ENCODE measurements at places on chromosomes 3 and 15.
A peak's percentile ranks its signal among the peaks of the same experiment; 100 is the strongest.

DNA sequence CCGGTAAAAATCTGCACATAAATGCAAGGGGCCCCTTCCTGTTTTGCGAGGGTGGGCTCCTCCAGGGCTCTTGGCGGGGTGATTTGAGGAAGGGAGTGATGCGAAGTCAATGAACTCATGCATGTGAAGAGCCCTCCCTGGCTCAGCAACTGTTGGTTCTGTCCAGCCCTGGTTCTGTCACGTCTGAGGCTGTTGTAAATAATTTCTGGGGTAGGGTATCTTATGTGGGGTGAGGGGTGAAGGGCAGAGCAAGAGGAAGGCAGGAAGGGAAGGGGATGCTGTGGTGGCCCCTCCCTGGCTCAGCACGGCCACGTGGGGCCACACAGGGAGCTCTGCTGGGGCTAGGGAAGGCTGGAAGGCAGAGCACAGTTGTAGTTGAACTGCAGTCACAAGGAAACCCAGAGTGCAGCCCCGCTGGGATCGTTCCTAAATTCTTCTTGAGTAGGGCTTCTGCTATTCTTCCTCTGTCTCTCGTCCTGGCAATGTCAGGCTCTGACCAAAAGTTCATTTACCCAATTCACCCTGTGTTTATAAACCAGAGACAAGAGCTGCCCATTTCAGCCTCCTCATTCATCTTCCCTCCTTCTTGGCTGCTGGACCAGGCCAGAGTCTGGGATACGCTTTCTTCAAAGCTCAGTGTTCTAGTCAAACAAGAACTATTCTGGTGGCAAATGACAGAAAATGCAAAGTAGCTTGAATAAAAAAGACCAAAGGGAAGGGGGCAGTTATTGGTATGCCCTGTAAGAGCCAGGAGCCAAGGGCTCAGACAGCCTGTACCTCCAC lies 14.8 kb upstream of the TOPBP1 start:
- DNase-seq, result no peak

DNA sequence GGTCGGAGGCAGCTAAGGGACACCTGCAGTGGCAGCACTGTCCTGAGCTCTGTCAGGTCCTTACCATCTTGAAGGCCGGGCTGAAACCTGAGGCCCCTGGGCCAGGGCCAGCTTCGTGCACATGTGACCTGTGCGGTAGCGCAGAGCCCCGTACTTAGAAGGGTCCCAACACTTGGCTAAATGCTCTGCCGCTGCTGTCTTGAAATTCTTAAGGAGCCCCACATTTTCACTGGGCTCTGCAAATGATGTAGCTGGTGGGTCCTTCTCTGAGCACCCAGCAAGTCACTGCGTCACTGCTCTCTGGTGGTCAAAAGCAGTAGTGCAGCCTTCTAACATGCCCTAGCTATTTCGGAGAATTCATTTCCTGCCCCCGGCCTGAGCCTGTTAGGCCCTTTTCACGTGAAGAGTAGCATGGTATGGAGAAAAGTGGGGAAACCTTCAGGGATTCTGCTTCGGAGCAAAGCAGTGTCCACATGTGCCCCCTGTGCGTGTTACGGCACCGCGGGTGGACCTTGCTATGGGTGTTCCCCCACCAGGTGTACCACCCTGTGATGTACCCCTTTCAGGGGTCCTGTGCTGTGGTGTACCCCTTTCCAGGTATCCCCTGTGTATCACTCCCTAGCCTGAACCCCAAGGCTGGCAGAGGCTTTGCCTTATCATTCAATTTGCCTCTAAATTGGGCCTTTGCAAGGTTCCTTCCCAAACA lies 79.7 kb downstream of the TMEM266 start:
- DNase-seq, result peak; percentile 73

DNA sequence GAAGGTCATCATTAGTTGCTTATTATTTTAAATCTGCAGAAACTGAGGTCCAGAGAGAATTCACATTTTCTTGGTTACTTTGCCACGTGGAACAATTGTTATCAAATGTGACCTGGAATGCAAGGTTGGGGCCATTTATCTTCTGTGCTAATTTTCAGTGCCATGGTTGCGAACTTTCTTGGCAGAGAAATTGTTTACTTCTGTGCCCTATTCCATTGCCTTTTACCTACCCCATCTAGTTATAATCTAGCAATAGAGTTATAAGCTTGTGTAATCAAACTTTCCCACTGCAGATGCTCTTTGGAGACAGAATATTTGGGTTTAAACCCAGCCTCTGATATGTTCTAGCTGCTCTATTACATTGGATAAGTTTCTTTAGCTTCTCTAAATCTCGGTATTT lies 242.9 kb downstream of the LPP start:
- no peak for DNase-seq

DNA sequence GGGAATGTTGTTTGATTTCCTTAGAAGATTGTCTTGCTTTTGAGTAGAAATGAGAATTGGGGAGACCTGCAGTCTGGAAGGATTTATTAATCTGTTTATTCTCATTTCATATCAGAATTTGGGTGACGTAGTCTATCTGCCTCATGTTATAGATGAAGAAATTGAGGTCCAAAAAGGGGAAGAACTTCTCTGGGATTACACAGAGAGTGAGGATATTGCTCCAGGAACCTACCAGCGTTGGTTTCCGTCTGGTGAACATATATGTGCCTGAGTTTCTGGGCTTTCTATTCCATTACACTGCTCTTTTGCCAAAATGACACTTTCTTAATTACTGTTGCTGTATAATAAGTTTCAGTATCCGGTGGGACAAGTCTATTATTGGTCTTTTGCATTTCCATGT lies 51.8 kb downstream of the CTDSPL start:
- no peak for DNase-seq

DNA sequence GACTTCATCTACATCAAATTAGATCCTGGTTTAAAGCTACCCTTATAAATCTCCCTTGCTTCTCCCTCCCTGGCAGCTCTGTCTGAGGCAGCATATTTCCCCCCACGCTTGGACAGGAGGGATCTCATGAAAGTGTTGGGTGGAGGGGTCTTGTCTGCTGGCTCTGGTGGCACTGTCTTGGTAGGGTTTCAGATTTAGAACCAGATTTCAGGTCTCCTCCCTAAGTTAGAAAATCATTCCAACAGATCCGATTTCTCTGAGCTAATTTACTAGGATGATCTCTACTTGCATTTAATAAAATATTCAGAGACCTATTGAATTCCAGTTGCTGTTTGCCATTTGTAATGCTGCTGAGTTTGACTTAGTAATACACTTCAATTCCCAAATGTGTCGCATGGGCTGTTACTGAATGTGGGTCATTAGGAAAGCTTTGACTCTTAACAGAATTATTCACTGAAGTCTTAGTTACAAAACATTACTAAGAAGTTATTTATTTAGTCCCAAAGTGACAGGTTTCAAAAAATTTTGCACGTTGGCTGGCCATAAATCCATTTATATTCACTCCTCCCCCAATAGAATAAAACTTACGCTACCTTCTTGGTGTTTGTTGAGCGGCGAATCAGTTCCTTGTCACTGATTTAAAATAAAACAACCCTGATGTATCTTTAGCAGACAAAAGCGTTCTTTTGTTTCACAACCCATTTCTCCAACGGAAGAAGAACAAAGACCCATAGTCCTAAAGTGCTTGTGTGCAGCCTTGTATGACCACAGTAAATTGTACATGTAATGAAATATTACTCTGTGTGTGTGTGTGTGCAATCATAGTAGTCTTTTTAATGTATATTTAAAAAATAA lies 84.5 kb downstream of the TRAK1 start:
- DNase-seq, result peak; percentile 87

DNA sequence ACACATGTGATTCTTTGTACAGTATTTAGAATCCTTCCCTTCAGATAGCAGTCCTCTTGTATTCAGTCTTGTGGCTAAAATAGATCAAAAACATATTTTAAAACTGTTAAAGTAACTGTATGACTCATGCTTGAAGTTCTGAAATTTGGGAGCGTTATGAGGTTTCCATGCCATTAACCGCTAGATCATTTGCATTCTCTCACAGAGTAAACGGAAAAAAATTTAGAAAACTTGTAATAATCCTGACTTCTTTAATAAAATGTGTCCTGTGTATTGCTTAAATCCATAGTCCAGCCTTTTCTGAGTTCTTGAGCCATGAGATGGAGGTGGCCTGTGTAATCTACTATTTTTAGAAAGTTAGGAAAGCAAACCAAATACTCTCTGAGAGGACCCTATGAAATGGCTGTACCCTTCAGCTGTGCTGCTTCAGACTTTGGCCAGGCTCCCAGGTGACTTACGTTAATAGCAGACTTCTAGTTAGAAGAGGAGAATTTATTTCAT lies 33.8 kb downstream of the MBNL1 start:
- peak; percentile 9 for DNase-seq

- no peak for DNase-seq
These were observed 27.6 kb downstream of the ANP32A start for GRCh38 chr15:68792901-68793766.

DNA sequence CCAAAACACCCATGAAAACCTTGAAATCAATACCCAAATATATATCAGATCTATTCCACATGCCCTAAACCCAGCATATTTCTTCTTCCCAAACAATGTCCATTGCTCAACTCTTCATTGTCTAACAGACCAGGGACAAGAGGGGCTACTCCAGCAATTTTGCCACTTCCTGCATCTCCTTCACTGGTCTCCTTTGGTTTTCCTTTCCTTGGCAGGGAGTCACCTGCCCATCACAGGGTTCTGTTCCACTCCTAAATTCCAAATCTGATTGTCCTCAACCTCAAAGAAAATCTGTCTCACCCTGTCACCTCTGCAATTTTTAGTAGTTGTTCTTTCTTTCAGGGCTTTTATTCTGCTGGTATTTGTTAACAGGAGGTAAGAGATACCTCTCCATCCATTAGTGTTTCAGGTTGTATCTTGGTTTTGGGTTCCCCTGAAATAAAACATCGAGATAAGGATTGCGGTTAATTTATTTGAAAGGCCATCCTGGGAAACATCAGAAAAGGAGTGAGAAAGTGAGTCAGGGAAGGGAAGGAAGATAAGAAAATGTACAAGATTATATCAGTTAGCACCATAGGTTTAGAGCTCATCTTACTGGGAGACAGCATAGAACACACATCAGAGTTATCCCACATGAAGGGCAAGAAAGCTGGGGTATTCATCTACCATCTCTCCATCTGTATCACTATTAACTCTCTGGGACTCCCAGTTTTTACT lies 13.6 kb downstream of the ZBED2 start:
- no peak for DNase-seq

DNA sequence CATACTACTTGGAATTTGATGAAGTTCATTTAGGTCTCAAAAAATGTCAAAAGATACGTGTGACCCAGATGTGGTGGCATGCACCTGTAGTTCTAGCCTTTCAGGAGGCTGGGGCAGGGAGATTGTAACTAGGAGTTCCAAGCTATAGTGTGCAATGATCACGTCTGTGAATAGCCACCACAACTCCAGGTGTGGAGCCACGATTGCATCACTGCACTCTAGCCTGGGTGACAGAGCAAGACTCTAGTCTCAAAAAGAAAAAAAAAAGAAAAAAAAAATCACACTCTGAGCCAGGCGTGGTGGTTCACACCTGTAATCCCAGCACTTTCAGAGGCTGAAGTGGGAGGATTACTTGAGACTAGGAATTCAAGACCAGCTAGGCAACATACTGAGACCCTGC lies 14.2 kb downstream of the MAP4 start:
- no peak for DNase-seq

GRCh38 chr3:164533275-164533674 lies 545.0 kb downstream of the SI start:
- peak; percentile 60 for DNase-seq

DNA sequence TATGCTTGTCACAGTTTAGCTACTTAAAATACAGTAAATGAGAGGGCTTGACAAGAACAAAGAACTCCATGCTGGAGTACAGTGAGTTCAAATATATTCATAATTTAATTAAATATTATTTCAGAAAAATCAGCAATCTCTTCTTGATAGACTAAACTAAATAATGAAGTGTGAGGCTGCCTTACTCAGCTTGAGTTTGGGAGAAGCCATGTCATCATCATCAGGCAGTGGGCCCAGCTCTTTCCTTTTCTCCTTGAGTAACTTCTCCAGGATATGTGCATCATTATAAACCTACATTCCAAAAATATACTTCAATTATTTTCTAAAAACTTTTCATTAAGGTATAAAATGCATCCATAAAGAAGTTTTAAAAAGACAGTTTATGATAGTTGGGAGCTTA lies 70.5 kb downstream of the PBRM1 start:
- DNase-seq, result no peak

DNA sequence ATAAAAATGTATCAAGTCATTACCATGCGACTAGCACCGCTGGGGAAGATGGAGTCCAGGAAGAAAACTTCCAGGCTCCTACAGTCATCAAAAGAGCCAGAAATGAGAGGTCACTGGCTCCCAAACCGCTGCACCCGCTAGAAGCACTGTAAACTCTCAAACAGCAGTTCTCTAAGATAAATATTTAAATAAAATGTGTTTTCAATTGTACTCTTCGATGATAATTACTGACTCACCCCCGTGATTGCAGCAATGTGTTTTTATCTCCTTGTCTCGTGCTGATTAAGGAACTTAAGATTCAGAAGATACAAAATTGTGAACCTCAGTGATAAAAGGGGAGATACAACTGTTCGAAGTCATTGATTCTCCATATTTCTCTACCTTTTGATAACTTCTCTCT lies 45.8 kb upstream of the FOXP1 start:
- peak; percentile 3 for DNase-seq

All from NCI-H69 (cell line).